ENCODE measurements at places on chromosomes 11 and 22. TPM values are rescaled to one million over a fixed set of nuclear protein-coding genes. Genes with fewer than 3 reads are reported as not detected.

The ISX gene
- total RNA-seq = not detected

The CNTN5 gene
- total RNA-seq = not detected

The TRPM5 gene
- total RNA-seq = not detected

The OR2AG1 gene
- not detected for total RNA-seq

The CST6 gene
- total RNA-seq = 0.64 TPM

The P2RX6 gene
- not detected for total RNA-seq

The USP2 gene
- total RNA-seq = 0.25 TPM

The FLRT1 gene
- total RNA-seq = not detected

Data from dermis microvascular lymphatic vessel endothelial cell (primary cell).